Transverse colon (tissue), 4 donors: ENCODE measurements at places on chromosomes 3 and 15. TPM values are rescaled to one million over a fixed set of nuclear protein-coding genes. Genes with fewer than 3 reads are reported as not detected.

DNA sequence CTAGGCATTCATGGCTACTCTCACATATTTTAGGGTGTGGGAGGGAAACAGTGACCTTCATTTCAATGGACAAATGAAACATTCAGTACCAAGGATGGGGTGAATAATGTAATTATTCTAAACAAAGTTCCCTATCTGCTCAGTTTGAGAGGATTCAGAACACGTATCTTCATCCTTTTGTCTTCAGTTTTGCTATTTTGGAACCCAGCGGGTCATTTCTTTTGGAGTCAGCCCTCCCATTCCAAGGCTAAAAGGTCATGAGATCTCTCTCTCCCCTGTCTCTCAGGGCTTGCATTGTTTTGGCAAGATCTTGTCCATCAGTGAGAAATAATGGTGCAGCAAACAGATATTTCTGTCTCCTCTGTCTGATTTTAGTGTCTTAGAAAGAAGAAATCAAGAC, 16.3 kb upstream of the GATM start:
- no peak overlapping the region for H3K4me3 ChIP-seq
- no peaks in the 10 kb centered on the region for H3K27me3 ChIP-seq
- H3K36me3 ChIP-seq = no peaks in the 10 kb centered on the region
- H3K4me1 ChIP-seq = no peaks in the 10 kb centered on the region
- H3K27ac ChIP-seq = no peak overlapping the region

- DNase-seq = no peak
- H3K27me3 ChIP-seq = no peaks in the 10 kb centered on the region
- no peaks in the 10 kb centered on the region for H3K4me1 ChIP-seq
- no peak overlapping the region for H3K27ac ChIP-seq
- peaks cover 6% of the 10 kb centered on the region for H3K36me3 ChIP-seq
- no peak overlapping the region for H3K4me3 ChIP-seq
These were observed 61.6 kb downstream of the TMEM39A start for GRCh38 chr3:119401503-119402440.

- no peaks in the 10 kb centered on the region for H3K27me3 ChIP-seq
- H3K36me3 ChIP-seq = no peaks in the 10 kb centered on the region
- DNase-seq = no peak
- H3K4me1 ChIP-seq = peaks cover 12% of the 10 kb centered on the region
- H3K27ac ChIP-seq = no peak overlapping the region
These were observed 3.1 kb upstream of the AP2M1 start for GRCh38 chr3:184171562-184171961.

The NRG4 gene
- 2.8 TPM for total RNA-seq

DNA sequence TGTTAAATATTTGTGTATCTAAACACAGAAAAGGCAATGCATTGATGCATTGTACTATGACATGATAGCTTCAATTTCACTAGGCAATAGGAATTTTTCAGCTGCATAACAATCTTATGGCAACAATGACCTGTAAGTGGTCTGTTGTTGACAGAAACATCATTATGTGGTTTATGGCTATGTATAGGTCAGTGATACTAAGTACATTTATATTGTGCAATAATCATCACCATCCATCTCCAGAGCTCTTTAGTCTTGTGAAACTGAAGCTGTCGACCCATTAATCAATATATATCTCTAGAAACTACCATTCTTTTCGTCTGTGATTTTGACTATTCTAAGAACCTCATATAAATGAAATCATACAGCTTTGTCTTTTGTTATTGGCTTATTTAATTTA, 200.1 kb upstream of the ZNF717 start:
- no peak overlapping the region for H3K27ac ChIP-seq
- no peaks in the 10 kb centered on the region for H3K27me3 ChIP-seq
- DNase-seq = no peak

The KLF15 gene
- total RNA-seq = 10.5 TPM

DNA sequence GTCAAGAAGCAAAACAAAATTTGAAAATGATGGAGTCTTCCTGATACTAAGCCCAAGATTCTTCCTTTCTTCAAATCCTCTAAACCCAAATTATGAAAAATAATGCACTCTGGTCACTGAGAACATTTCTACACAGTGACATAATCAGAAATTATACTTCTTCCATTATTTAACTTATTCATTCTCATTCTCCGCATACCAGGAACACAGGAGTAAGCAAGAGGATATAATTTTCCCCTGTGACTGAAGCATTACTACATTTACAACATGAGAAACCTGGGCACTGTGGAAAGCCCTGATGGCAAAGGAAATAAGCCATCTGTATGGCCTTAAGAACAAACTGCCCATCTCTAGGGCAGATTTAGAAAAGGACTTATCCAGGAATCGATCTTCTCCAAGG, 47.0 kb downstream of the EXD1 start:
- H3K27ac ChIP-seq = no peak overlapping the region
- H3K36me3 ChIP-seq = no peaks in the 10 kb centered on the region
- H3K27me3 ChIP-seq = no peaks in the 10 kb centered on the region
- no peaks in the 10 kb centered on the region for H3K4me1 ChIP-seq
- DNase-seq = no peak
- no peak overlapping the region for H3K4me3 ChIP-seq

DNA sequence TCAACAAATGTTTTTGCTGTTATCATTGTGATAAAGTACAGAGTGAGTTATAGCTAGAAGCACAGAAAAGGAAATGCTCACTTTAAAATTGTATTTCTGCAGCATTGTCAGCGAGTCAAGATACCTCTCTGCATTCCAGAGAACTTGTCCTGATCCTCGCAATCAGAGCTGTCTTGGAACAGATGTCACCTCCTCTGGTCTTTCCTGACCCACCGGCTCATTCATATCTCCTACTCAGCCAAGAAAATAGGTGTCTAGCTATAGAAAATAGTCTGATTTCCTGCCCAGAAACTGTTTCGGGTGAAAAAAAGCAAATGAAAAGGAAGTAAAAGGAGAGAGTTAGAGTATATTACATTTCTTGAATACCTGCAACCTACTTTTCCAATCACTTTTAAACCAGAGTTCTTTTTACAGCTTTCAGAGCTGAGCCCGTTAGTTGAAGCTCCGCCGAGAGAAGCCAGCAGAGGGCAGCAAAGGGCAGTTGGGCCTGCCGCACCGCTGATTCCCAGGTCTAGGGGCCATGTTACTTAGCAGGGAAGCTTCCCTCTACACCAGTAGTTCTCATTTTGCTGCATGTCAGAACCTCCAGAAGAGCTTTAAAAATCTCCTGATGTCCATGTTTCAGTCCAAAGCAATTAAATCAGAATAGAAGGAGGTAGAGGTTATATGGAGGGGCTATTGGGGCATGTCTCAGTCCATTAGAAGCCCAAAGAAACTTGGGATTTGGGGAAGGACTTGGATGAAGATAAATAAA, 185.7 kb upstream of the THRB start:
- H3K27ac ChIP-seq = no peak overlapping the region
- no peak overlapping the region for H3K4me3 ChIP-seq
- no peaks in the 10 kb centered on the region for H3K36me3 ChIP-seq
- peak; percentile 55 for DNase-seq

The TNIK gene
- total RNA-seq = 32.9 TPM

GRCh38 chr3:17802950-17803349, 60.5 kb upstream of the TBC1D5 start:
- no peaks in the 10 kb centered on the region for H3K4me1 ChIP-seq
- H3K27ac ChIP-seq = no peak overlapping the region
- no peak for DNase-seq
- no peaks in the 10 kb centered on the region for H3K36me3 ChIP-seq

GRCh38 chr3:177981576-177981975, 554.7 kb upstream of the KCNMB2 start:
- H3K36me3 ChIP-seq = no peaks in the 10 kb centered on the region
- H3K27me3 ChIP-seq = no peaks in the 10 kb centered on the region
- DNase-seq = no peak

The RAP2B gene
- 22.8 TPM for total RNA-seq
